ENCODE measurements at places on chromosomes 6 and 20. TPM values are rescaled to one million over a fixed set of nuclear protein-coding genes. Genes with fewer than 3 reads are reported as not detected.

The HTR1E gene
- total RNA-seq, result not detected

The TRIM10 gene
- total RNA-seq, result 0.16 TPM

The HELZ2 gene
- total RNA-seq, result 16.1 TPM

The ZGPAT gene
- 15.3 TPM for total RNA-seq

The NR2E1 gene
- not detected for total RNA-seq

The ENPP1 gene
- total RNA-seq, result 0.23 TPM

The OPRL1 gene
- total RNA-seq, result 0.42 TPM

The TRMT11 gene
- total RNA-seq, result 33.4 TPM

The HSPA12B gene
- not detected for total RNA-seq
